ENCODE measurements at places on chromosomes 2 and 18. TPM values are rescaled to one million over a fixed set of nuclear protein-coding genes. Genes with fewer than 3 reads are reported as not detected.

- no peak for DNase-seq
These were observed 51.3 kb upstream of the WIPF1 start for GRCh38 chr2:174648896-174649295.

DNA sequence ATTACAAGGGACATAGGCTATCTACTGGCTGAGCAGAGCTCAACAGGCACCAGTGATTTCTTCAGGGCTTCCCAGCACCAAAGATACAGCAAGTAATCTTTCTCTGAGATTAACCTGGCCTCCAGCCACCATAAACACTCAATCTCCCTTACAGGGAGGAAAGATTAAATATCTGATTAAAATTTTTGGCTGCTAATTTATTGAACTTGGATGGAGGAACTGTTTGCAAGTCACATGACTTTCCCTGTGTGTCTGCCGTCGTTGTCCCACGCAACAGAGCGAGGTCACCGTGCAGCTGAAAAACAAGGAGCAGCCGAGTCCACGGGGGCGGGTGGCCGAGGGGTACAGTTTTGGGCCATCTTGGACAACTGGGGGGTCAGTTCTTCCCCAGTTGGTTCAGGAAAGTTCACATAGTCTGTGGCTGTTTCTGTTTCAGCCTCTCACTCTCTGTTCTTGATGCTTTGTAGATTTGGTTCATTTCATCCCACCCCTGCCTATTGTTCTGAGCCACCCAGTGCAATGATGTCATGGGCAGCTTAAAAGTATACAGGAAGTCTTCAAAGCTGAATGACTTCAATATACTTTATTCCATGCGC, 186.8 kb upstream of the CTAGE1 start:
- no peak for DNase-seq

GRCh38 chr2:224937887-224938286, 104.4 kb downstream of the DOCK10 start:
- no peak for DNase-seq

DNA sequence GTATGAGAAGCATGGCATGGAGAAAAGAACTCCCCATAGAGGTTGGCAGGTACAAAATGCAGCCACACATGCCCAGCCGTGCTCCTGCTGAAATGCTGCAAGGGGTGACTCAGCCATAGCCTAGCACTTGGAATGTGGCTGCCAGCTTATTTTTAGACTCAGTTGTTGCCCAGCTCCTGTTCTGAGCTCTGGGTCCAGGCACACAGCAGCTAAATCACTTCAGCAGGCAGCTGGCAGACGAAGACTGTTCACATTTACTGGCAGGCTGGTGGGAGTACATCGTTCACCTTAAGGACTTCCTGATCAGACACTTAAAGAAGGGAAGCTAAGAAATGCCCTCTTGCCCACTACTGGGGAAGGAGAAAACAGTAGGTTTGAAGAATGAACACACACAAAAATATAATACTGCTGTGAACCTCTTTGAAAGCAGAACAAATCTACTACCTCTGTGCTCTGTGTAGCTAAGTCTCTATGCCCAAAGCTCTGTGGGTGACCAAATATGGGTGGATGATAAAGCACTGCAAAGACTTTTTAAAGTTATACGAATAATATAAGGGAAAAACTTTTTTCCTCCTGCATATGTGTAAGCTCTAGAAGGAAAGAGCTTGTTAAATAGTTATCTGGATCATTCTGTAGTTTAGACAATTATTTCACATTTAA, 146.1 kb downstream of the LNPK start:
- DNase-seq, result no peak

GRCh38 chr2:54520687-54521086, 64.6 kb downstream of the SPTBN1 start:
- DNase-seq, result no peak

DNA sequence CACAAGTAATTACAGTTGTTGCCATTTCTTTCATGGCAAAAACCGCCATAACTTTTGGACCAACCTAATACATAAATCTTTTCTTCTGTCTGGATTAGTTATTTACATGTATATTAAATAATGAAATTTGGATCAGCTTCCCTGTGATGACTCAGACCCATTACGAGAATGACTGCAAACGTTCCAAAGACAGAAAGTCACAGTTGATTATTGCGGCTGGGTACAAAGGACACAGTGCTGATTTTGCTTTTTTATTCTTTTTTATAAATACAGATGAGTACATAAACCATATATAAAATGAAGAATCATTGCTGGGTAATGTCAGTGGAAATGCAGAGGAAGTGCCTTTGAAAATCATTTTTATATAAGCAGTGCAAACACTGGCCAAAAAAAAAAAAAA, 126.2 kb downstream of the TWIST2 start:
- no peak for DNase-seq

DNA sequence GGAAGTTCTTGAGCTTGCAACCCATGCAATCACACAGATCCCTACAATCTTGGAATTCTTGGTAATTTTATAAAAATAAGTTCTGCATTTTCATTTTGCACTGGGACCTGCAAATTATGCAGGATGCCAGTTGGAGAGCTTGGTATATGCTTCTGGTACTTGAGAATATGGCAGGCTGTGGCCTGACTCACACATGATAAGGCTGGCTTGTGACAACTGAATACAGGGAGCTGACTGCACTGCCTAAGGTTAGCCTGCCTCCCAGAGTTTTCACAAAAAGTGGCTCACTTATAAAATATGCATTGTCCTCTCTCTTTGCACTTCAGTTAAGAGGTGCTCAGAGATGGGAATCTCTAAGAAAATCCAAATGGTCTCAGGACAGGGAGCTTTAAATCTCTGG, 265.5 kb upstream of the KCNJ3 start:
- no peak for DNase-seq

GRCh38 chr2:67663776-67664175, 266.6 kb downstream of the ETAA1 start:
- DNase-seq, result no peak

DNA sequence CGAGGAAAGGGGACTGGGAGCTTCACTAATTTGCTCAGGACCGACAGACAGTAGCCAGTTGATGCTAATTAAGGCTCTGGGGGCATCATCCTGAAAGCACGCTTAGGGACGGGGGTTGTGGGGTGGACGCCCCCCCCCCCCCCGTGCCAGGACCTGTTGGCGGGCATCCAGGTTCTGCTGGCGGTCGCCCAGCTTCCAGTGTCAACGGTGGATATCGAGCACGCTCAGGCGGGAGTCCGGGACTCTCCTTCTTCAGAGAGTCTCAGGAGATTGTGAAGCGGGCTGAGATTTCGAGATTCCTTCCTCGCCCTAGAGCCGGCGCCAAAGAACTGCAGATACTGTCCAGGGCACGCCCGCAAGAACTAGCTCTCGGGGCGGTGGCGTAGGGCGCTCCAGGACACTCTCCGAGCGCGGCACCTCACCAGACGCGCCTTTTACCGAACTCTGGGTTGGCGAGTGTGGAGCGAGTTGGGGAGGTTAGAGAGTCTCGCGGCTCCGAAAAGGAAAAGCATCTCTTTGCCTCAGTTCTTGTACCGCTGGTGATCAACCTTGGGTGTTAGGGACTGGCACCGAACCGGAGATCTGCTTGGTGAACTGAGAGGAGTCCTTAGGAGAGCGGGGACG, 5.6 kb downstream of the RAX start:
- DNase-seq, result no peak

GRCh38 chr2:156311976-156312375, 20.5 kb downstream of the NR4A2 start:
- DNase-seq, result no peak

DNA sequence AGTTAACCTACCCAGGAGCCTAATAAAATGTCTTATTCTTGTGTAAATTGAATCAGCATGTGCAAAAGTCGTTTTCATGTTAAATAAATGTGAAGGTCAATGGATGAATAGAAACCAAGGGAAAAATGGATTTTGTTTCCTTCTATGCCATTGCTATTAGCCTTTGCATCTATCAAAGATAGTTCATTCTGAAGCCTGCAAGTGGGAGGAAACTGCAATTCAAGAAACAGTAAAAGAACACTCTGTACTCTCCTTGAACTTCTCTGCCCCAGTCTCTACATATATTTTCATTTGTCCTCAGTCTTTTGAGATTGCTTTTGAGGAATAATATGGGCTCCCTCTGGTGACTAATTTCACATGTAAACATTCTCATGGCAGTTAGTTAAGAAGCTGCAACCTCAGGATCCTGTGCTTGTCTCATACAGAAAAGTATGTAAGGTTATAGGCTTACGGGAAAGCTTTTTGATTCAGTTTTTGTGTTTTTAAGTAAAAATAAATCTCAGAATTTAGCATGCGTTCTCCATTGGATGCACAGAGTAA, 1590.0 kb upstream of the LRRTM1 start:
- DNase-seq, result no peak

GRCh38 chr2:225006730-225007129, 35.5 kb downstream of the DOCK10 start:
- DNase-seq, result no peak

DNA sequence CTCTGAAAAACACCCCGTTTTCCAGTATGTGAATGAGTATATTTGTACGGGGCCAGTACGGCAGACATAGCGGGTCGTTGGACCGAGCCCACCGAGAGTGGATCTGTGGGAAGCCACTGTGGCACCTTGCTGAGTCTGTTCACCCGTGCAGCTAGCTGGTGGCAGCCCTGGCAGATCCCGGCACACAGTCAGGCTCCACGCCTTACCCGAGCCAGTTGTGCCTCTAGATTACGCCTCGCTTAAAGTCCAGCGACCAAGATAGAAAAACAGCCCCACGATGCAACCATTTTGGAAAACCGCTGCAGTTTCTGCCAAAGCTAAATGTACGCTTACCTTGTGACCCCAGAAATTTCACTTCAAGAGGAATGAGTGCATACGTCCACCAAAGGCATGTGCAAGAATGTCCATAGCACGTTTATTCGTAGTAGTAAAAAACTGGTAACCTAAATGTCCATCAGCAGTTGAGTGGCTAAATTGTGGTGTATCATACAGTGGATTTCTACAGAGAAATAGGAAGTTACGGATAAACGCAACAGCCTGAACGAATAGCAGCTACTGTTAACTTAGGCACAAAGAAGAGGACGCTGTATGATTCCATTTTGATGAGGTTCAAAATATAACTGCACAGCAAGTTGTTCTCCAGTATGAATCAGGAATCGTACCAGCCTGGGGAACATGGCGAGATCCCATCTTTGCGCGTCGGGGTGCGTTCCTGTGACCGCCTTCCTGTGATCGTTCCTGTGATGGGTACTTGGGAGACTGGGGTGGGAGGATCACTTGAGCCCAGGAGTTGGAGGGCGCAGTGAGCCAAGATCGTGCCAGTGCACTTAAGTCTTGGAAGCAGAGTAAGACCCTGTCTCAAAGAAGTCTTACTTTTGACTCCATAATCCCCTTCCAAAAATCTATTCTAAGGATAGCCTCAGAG, 688 bp upstream of the WDR33 start:
- no peak for DNase-seq

GRCh38 chr2:46549166-46549844, 69.9 kb downstream of the TMEM247 start:
- DNase-seq, result no peak

DNA sequence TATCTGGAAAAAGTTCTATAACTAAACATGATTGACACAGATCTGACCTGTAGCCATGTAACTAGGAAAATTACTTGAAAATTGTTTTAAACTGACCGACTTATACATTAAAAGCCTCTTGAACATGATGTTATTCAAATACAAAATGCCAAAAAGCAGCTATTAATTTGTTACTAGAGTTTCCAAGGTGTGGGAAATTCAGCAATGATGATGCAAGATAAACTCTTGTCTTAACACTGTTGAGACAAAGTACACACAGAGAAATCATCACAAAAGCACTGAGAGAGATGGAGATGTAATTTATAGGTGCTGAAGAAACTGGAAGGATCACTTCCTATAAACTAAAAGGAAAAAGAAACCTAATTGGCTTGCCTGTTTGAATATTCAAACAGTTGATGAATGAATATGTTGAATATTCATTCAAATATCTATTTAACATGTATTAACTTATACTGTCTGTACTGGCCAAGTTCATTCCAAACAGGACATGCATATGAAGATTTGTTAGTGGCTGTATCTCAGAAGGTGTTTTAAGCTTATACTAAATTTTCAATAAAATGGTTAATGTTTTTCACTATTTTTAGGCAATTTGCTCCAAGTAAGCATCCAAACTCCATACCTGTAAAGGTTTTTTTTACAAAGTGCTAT, 34.6 kb upstream of the WDR75 start:
- no peak for DNase-seq

DNA sequence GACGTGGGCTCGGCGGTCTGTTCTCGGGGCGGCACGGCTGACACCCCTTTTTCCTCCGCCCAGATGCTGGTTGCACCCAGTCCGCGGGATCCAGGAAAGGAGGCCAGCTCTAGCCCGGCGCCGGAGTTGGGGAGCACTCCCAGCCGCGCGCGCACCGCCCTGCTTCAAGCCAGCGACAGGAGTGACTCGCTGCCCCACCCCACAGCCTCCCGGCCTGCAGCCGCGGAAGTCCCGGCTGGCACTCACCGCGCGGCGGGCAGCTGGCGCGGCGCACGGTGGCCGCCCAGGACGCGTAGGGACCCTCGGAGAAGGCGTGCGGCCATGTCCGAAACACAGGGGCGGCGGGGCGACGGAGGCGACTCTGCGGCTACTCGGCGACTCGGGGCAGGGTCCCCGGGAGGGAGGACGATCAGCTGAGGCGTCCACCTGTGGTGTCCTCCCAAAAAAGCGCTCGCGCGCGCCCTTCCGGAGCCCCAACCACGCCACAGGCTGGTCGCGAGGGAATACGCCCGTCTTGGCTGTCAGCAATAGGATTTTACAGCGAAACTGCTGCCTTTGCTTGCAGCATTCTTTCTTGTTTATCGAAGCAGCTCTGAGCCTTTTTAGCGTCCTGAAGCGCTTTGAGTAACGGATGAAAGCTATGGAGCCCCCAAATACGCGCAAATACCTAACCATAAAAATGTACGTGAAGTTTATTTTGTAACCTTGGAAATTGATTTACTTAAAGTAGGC, at the start of gene ACADL:
TSS of gene ACADL (minus strand) at position 507 of the 732 bp plus-strand sequence. CDS start at position 323, 184 bp downstream.
- no peak for DNase-seq

NEDD4L gene
- 22.4 TPM for total RNA-seq

VWA3B gene
- total RNA-seq, result not detected

ZNF532 gene
- total RNA-seq, result 12.9 TPM

FBLN7 gene
- 17.2 TPM for total RNA-seq

REG1A gene
- total RNA-seq, result not detected

IL1A gene
- 0.35 TPM for total RNA-seq

ITGA4 gene
- 237 TPM for total RNA-seq

COLEC12 gene
- not detected for total RNA-seq

CCDC138 gene
- 4.1 TPM for total RNA-seq

TWSG1 gene
- 1.7 TPM for total RNA-seq

MAP3K19 gene
- total RNA-seq, result not detected
